Effector CD4-positive, alpha-beta T cell (primary cell): ENCODE measurements at places on chromosomes 1 and 21.
A peak's percentile ranks its signal among the peaks of the same experiment; 100 is the strongest.

DNA sequence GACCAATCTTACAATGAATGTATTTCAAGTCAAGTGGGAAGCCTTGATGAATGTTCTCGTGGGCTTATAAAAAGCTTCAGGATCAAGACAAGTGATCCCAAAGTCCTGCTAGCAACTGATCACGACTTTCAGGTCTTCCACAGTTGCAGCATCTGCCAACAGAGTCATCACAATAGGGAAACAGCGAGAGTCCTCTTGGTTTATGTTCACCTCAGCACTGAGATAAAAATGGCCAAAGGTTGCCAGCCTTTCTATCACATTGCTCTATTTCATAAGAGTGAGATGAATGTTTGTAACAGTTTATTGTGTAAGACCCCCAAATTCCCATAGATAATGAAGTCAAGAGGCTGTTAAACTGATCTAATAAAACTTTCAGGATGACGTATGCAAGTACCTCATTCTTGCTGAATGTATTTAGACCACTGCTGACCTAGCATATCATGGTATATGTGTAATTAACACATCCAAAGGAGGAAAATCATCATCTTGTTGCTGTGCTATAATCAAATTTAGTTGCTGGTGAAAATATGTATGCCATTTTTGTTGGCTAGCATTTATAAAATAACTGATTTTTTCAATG is 150.6 kb downstream of the TGFBR3 start:
- DNase-seq, result no peak

DNA sequence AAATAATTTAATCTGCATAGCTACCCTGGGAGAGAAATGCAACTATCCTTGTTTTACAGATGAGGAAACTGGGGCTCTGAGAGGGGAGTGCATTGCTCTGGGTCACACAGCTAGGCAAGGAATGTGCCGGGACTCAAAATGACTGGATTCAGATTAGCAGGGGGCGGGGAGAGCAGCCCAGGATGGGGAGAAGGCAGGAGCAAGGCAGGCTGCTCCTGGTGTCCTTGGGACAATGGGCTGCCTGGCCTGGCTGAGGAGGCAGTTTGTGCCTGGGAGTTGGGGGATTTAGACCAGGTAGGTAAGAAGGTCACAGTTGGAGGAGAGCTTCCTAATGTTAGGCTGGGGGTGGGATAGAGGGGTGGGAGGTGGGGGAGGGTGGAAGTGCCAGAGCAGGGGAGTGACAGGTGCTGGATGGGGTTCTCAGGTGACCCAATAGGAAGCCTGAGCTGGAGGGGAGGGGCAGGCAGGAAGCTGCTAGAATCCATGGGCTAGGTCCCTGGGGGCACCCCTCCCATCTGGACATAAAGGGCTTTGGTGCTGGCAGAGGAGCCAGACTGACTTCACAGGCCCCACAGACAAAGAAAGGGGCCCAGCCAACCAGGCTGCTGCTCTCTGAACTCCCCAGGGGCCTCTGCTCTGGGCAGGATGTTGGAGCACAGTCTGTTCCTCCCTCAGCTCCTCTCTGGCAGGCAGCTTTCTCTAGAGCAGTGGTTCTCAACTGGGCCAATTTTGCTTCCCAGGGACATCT is 29.0 kb downstream of the TRIM62 start:
- no peak for DNase-seq

GRCh38 chr1:31579374-31579773 is 3.1 kb downstream of the TINAGL1 start:
- no peak for DNase-seq

- DNase-seq, result no peak
Measured at GRCh38 chr1:237031480-237031879, 10.5 kb upstream of the RYR2 start.

GRCh38 chr1:68206848-68207689 is 25.3 kb downstream of the WLS start:
- DNase-seq, result no peak

DNA sequence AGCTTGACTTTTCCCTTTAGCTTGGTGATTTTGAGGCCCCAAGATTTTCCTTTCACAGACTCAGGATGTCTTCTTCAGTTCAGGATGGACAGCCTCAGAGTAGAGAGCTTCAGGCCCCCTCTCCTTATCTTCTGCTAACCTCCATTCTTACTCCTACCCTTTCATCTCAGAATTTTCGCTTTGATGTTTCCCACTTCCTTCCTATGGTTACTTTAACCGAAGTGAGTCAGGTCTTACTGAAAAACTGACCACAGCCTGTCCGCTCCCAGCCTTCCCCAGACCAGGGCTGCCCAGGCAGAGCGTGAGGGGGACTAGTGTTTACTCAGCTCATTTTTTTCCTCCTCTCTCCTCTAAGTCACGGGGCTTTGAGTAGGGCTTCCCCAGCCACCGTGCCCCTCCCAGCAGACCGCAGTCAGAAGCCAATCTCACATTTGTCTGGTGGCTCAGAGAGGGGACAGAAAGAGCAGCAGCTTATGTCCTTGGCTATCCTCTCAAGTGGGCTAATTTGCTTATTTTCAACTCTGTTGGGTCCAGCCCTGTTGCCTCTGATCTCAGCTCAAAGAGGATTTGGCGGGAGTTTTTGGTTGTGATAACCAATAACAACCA is 4.2 kb upstream of the IL19 start:
- DNase-seq, result peak; percentile 62

DNA sequence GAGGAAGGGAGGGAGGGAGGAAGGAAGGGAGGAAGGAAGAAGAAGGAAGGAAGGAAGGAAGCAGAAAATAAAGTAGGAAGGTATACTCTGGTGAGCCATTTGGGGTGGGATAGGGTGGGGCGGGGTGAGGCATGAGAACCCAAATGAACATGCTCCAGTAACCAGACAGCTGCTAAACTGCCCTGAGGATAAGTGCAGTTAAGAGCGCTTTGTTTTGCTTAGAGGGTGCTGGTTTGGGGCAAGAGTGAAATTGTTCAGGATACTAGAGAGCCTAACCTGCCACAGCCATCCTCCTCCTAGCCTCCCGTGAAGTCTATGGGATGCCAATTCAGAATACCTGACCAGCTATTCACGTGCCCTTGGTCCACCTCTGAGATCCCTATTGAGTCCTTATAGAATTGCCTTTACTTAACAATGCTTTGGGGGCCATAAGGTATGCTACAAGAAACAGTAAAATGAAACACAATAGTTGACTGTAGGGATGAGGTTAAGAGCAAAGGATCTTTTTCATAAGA is 59.0 kb upstream of the ATF3 start:
- no peak for DNase-seq

- no peak for DNase-seq
Measured at GRCh38 chr1:12178511-12178910, 11.7 kb downstream of the TNFRSF1B start.

- DNase-seq, result no peak
Measured at GRCh38 chr1:185487936-185488335, 170.9 kb upstream of the IVNS1ABP start.

GRCh38 chr1:42944246-42944928 is 14.3 kb downstream of the SLC2A1 start:
- no peak for DNase-seq

GRCh38 chr21:34510148-34511142 is 1.6 kb downstream of the KCNE1 start:
- DNase-seq, result no peak

DNA sequence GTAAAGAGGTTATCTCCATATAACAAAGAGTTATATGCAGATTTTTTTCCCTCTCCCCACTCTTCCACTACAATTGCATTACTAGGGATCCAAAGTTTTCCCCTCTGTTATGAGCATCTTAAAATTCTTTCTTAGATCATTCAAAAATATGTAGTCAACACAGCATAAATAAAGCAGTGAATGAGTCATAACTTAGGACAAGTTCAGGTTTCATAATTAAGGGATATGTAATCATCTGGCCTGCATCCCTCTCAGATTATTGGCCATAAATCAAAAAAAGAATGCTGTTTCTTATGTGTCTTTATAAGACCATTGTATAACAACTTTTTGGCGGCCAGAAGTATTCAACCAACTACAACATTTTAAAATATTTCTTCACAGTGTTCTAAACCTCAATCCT is 1526.1 kb downstream of the KCNT2 start:
- no peak for DNase-seq

GRCh38 chr1:228514421-228514820 is 27.2 kb downstream of the RNF187 start:
- DNase-seq, result no peak

DNA sequence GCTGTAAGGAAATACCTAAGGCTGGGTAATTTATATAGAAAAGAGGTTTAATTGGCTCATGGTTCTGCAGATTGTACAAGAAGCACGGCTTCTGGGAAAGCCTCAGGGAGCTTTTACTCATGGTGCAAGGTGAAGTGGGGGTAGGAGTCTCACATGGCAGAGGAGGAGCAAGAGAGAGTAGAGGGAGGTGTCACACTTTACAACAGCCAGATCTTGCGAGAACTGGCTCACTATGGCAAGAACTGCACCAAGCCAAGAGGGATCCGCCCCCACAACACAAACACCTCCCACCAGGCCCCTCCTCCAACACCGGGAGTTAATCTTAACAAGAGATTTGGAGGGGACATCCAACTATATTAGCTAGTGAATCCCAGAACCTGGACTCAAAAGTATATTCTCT is 135.4 kb upstream of the SOD1 start:
- no peak for DNase-seq

DNA sequence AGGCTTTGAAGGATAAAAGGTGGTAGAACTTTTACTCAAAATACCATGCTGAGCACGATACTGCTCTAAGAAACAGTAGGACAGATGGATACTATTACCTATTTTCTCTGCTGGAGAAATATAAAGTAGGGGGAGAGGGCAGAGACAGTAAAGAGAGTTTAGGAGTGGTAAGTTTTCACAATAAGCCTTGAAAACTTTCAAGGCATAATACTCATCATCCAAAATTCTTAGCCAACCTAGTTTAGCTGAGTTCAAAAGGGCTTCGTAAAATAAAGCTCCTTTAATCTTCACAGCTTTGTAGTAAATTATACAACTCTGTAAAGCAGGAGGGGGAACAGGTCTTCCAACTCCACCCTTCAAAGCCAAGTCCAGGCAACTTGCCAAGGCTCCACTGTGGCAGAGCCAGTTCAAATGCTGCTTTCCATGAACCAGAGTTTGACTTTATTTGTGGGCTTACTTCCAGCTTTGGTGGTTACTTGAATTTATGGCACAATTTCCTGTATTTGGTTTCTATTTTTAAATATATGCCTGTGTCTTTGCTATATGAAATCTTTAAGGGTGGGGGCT is 15.5 kb downstream of the TEX38 start:
- no peak for DNase-seq

GRCh38 chr1:101081496-101082488 is 56.2 kb upstream of the DPH5 start:
- peak; percentile 3 for DNase-seq

DNA sequence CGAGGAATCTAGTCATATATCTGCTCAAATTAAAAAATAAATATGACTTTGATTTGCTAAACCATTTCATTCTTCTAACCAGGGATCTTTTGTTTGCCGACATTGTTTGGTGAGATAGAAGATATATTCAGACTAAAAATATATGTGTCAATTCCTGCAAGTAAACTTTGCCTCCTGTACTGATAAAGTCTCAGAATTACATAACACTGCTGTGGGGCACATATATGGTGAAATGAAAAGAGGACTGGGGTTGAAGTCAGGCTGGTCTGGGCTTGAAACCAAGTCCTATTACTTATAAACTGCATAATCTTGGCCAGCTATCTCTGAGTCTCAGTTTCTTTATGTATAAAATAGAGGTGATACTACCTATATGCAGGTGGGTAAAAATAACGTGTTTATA is 9.8 kb downstream of the SCMH1 start:
- DNase-seq, result no peak

DNA sequence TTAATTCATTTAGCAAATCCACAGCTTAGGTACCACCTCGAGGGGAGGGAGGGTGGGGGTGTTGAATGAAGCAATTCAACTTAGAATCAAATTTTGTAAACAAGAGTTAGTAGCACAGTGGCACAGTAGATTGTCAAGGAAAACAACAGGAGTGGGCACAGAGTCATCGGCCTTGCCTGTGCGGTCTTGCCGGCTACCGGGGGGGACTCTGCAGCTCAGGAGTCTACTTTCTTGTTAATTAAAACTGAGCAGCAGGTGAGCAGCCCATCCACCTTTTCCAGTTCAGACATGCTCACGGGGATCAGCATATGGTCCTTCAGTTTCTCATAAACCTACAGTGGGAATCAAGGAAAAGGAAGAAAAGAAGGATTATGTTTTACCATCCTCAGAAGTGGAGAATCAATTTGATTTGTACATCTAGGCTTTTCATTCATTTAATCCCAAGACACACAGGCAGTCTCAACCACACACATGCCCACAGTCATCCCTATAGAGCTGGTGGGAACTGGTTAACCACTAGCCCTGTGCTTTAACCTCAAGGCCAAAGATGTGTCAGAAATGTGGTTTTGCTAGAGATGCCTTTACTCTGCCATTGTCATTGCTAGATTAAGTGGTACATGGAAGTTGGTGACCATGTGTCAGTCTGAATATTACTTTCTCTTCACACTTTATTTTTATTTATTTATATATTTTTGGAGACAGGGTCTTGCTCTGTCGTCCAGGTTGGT is 45.0 kb upstream of the BCL10 start:
- no peak for DNase-seq

GRCh38 chr1:154802982-154803920 is 66.8 kb downstream of the KCNN3 start:
- DNase-seq, result no peak

DNA sequence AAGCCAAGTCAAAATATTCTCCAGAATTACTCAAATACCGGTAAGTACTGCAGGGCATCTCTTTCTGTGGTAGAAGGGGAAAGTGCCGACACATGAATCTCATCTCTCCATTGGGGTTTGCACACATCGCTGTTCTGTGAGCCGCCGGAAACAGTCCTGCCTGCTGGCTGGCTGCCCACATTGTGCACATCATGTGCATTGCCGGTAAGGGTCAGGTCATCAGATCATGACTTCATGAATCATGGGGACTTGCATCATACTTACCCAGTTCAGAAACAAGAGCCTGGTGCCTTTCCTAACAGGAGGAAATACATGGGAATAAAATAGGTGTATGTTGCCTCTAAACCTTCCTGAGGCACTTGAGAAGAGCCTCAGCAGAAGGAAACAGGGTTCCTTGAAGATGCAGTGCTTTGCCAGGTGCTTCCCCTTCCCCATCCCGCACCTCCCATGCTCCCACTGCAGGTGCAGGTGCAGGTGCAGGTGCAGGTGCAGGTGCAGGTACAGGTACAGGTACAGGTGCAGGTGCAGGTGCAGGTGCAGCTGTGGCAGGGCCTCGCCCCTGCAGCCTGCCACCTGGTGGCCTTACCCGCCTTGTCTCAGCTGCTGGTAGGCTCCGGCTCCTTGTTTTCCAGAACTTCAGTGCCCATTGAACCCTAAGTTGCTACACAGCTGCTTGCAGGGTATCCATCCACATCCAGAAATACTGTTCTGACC is 26.5 kb downstream of the GPR137B start:
- DNase-seq, result no peak
